ENCODE measurements at places on chromosomes 16 and 17.

DNA sequence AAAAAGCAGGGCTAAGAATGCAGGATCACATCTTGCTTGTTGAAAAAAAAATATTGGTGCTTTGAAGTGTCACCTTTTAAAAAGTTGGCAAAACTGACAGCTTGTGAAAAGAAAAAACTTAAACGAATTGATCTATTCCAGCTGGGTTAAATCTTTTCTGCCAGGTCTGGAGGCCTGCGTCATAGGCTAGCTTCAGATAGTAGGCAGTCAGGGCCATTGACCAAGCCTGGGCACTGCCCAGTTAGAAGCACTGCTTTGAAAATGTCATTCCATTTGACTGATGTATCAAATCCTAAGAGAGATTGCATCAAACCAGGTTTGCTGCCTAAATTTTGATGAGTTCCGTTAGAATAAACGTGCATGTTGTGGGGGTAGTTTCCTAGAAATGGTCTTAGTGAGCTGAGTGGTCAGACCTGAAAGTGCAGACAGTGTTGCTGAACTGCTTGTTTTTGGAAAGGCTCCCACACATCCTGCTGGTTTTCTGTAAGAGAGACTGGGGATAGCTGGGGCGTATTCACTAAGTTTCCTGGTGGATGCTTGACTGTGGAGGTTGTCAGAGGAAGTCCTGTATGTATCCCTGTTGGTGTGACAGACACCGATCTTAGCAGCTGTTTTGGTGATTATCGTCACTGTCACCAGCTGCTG lies 38.8 kb downstream of the NUP88 start:
- peaks cover 72% of the 10 kb centered on the region for H3K36me3 ChIP-seq
- no peaks in the 10 kb centered on the region for H3K4me1 ChIP-seq
- H3K4me3 ChIP-seq: no peak overlapping the region
- no peak overlapping the region for H3K27ac ChIP-seq
- DNase-seq: no peak

DNA sequence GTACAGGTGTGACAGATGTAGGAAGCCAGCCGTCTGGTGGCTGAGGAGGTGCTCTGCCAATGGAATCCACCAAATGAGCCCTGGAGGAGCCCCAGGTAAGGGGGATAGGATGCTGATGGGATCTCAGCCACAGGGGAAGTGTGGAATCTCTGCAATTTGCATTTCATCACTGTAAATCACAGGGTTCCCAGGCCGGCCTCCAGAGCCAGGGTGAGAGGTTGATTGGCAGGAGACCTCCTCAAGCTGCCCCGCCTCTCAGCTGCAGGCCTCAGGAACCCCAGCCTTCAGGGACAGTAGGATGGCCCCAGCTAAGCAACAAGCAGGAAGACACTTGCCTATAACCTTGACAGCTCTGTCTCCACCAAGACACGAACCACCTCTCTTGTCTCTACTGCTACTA lies 39.4 kb downstream of the RTN4RL1 start:
- no peaks in the 10 kb centered on the region for H3K36me3 ChIP-seq
- H3K4me3 ChIP-seq: no peak overlapping the region
- H3K27ac ChIP-seq: no peak overlapping the region
- no peak for DNase-seq
- no peaks in the 10 kb centered on the region for H3K4me1 ChIP-seq
- H3K27me3 ChIP-seq: no peaks in the 10 kb centered on the region

GRCh38 chr17:10118788-10119130 lies 79.6 kb downstream of the GAS7 start:
- H3K36me3 ChIP-seq: no peaks in the 10 kb centered on the region
- DNase-seq: no peak
- no peak overlapping the region for H3K4me3 ChIP-seq
- H3K27ac ChIP-seq: no peak overlapping the region

DNA sequence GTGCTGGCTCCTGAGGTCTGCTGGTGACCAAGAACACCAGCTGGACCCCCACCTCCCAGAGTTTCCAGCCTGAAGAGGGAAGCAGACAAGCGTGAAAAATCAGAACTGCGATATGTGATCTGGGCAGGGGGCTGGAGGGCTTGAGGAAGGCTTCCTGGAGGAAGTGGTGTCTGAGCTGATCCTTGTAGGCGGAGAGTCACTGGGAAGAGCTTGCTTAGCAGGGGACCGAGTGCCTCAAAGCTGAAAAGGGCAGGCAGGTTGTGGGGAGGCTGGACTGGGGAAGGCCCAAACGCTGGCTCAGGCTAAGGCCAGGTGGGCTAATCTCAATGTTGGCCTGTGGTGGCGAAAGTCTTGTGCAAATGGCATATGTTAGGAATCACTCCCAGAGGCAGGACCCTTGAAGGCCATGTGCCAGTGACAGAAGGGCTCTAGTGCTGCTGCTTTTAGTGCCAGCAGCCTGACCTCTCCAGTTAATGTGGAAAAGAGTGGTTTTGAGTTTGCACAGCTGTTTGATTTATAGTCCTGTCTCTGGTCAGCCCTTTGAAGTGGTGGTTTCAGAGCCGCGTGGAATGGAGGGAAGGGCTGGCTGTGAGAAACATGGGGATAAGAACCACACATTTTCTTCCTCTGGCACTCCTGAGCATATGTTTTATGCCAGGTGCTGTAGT lies 85.3 kb upstream of the LGALS9 start:
- no peak for DNase-seq
- no peaks in the 10 kb centered on the region for H3K27me3 ChIP-seq
- peaks cover 16% of the 10 kb centered on the region for H3K4me1 ChIP-seq
- no peaks in the 10 kb centered on the region for H3K36me3 ChIP-seq

Measured in CD8-positive, alpha-beta memory T cell (primary cell).